Endodermal cell (in vitro differentiated cells): ENCODE measurements at places on chromosomes 12 and 14. TPM values are rescaled to one million over a fixed set of nuclear protein-coding genes. Genes with fewer than 3 reads are reported as not detected.
A peak's percentile ranks its signal among the peaks of the same experiment; 100 is the strongest.

GRCh38 chr14:101442451-101442850, 118.8 kb upstream of the DIO3 start:
- H3K36me3 ChIP-seq = no peaks in the 10 kb centered on the region
- H3K4me3 ChIP-seq = no peak overlapping the region
- H3K27ac ChIP-seq = no peak overlapping the region
- H3K4me1 ChIP-seq = no peaks in the 10 kb centered on the region

Gene ATL1
- 1.7 to 1.9 TPM (median 1.7 TPM) in 3 replicates for total RNA-seq

DNA sequence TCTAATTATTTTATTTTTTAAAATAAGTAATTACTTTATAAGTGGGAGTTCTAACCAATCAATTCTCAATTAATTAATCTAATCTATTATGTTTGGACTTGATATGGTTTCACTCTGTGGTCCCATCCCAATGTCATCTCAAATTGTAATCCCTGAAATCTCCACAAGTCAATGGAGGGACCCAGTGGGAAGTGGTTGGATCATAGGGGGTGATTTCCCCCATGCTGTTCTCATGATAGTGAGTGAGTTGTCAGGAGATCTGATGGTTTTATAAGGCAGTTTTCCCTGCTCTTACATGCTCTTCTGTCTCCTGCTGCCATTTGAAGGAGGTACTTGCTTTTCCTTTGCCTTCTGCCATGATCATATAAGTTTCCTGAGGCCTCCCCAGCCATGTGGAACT, 836.1 kb downstream of the GALC start:
- H3K4me3 ChIP-seq = no peak overlapping the region
- no peaks in the 10 kb centered on the region for H3K27me3 ChIP-seq
- no peaks in the 10 kb centered on the region for H3K36me3 ChIP-seq
- H3K4me1 ChIP-seq = peaks cover 16% of the 10 kb centered on the region
- DNase-seq = peak; percentile 66
- H3K27ac ChIP-seq = no peak overlapping the region

DNA sequence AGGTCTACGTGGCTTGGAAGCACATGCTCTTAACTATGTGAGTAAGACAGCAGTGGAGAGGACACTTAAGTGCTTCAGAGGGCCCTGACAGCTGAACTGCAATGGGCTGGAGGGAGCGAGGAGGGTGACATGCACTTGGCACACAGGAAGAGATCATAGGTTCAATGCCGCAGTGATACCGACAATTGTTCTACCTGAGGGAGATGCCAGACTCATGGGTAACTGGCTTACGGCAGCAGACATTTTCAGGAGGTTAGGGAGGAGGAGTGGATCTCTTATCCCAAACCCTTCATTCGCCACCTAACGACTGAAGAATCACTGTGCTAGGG, 68.4 kb downstream of the NTF3 start:
- no peak overlapping the region for H3K4me3 ChIP-seq
- DNase-seq = no peak
- H3K27ac ChIP-seq = no peak overlapping the region
- peaks cover 25% of the 10 kb centered on the region for H3K27me3 ChIP-seq
- H3K36me3 ChIP-seq = no peaks in the 10 kb centered on the region

GRCh38 chr12:121318121-121318520, 21.6 kb upstream of the CAMKK2 start:
- peaks cover 57% of the 10 kb centered on the region for H3K36me3 ChIP-seq
- no peak overlapping the region for H3K4me3 ChIP-seq
- no peak overlapping the region for H3K27ac ChIP-seq

DNA sequence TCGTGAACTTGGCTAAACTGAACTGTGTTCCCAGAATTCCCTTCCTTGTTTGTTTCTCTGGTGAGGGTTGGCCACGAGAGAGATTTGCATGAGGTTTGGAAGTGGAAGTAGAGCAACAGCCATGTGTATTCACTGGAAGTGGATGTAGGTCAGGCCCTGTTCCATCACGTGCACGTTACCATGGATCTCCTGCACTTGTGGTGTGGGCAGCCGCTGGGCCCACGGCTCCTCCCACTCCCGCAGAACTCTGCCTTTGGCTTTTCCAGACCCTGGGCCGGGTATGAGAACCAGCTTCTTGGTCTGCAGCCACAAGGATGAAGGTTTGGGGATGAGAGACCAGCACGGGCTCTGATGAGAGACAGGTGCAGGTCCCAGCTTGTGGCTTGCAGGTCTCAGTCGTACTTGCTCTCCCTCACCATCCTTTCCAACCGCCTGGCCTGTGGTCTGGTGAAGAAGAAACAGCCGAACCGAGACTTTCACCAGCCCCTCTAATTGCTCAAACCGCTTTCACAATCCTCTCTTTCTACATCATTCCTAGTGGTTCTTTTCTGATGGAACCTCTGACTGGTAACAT, 94.9 kb downstream of the DUSP16 start:
- DNase-seq = no peak
- H3K27ac ChIP-seq = no peak overlapping the region
- no peaks in the 10 kb centered on the region for H3K36me3 ChIP-seq

DNA sequence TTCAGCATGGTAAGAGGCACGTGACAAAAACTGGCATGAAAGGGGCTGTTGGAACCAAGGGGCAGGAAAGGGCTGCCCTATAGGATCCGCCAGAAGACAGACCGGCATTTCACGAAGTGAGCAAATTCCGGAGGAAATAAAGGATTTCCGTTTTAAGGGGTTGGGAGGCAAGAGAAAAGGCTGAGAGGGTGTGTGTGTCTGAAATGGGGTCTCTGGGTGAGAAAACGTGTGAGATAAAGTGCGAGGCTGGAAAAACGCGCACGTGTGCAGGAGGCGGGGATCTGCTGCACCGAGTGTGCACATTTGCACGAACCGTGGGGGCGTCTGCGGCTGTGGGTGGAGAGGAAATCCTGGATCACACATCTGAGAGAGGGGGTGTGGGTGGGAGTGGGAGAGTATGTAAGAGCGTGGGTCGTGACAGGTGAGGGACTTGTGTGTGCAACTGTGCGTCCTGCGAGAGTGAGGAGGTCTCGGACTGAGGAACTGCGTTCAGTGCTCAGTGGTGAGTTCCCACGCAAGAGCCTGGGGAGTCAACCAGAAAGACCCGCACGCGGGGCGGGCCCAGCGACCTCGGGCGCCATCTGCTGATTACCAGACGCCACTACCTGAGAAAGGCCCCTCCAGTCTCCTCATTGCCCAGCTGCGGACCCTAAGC, 37.0 kb upstream of the P2RX7 start:
- peaks cover 8% of the 10 kb centered on the region for H3K27me3 ChIP-seq
- DNase-seq = peak; percentile 94
- no peak overlapping the region for H3K4me3 ChIP-seq
- no peaks in the 10 kb centered on the region for H3K4me1 ChIP-seq
- no peaks in the 10 kb centered on the region for H3K36me3 ChIP-seq
- H3K27ac ChIP-seq = no peak overlapping the region

Gene TSFM
- total RNA-seq = 37.4 and 39.9 TPM in 2 replicates

- no peaks in the 10 kb centered on the region for H3K4me1 ChIP-seq
- H3K36me3 ChIP-seq = no peaks in the 10 kb centered on the region
- peak overlapping the region; percentile 68 for H3K27ac ChIP-seq
- no peaks in the 10 kb centered on the region for H3K27me3 ChIP-seq
- peak; percentile 72 for DNase-seq
Measured at GRCh38 chr12:113684053-113684907, 212.6 kb upstream of the LHX5 start.

GRCh38 chr14:95645389-95645996, 40.7 kb upstream of the TCL1B start:
- no peak overlapping the region for H3K4me3 ChIP-seq
- H3K4me1 ChIP-seq = no peaks in the 10 kb centered on the region
- H3K27ac ChIP-seq = no peak overlapping the region
- H3K36me3 ChIP-seq = no peaks in the 10 kb centered on the region
- no peak for DNase-seq
- peaks cover 55% of the 10 kb centered on the region for H3K27me3 ChIP-seq

DNA sequence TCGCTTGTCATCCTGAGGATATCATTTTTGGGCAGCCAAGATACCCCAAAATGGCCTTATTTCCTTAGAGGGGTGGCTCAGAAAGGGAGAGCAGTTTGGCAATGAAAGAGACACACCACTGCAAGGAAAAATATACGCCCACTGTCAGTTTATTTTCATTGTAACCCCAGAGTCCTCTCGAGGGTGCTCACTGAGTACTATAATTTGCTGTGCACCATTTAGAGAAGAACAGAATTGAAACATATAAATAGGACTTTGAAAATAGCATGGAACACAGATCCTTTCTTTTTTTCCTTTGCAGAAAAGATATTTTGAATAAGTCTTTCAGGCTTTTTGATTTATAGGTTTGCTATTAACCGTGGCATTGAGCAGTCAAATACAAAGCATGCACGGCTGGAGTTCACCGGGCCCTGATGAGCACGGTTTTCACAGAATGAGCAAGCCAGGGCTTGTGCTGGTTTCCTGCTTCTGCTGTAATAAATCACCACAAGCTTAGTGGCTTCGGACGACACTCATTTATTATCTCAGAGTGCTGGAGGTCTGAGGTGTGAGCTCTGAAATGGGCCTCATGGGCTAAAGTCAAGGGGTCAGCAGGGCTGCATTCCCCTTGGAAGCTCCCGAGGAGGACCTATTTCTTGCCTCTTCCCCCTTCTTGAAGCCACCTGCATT, 152.3 kb downstream of the ZNF664 start:
- H3K4me3 ChIP-seq = no peak overlapping the region
- peaks cover 2% of the 10 kb centered on the region for H3K4me1 ChIP-seq
- H3K36me3 ChIP-seq = no peaks in the 10 kb centered on the region
- no peaks in the 10 kb centered on the region for H3K27me3 ChIP-seq

DNA sequence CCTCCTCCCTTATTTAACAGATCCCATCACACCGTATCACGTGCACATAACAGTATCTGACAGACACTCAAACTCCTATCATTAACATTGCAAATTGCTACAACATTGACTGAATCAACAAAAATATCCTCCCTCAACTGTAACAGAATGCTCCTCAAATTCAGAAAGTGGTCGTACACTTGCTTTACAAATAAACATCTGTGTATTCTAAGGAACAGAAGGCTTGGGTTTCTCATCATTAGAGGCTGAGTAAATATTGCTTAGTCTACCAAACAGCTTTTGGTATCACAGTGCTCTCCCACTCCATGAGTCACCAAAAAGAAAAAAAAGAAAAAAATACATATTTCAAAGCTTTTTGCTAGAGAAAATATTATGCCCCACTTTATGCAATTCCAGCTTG, 23.9 kb downstream of the FERMT2 start:
- H3K27ac ChIP-seq = no peak overlapping the region
- no peak overlapping the region for H3K4me3 ChIP-seq
- no peak for DNase-seq

DNA sequence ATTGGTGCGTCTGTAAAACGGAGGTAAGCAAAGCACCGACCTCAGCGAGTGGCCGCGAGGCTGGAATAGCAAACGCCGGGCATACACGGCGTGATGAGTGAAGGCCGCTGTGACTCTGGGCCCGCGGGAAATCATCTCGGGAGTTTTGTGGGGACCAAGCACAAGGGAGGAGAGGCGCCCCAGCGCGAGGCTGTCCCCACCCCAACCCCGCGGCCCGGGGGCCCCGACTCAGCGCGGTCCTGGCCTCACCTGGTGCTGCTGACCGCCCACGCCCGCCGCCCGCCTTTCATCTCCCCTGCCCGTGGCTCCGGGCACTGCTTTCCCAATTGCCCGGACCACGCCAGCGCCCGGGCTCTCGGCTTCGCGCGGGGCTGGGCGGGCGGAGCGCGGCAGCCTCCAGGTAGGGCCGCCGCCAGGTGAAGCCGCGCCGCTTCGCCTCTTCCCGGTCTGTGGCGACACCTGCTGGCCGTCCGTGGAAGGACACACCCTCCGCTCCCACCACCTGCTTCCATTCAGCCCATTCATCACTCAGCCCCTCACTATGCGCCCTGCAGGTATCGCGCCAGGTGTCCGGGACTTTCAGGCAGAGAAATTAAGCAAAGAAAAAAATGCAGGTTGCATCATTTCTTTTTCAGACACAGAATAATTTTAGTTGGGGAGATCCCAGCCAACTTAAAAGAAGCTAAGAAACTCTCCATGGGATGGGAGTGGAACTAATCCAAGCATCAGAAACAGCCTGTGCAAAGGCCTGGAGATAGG, 360.4 kb downstream of the MED13L start:
- DNase-seq = peak; percentile 98
- H3K4me1 ChIP-seq = no peaks in the 10 kb centered on the region
- H3K27me3 ChIP-seq = peaks cover 59% of the 10 kb centered on the region
- no peaks in the 10 kb centered on the region for H3K36me3 ChIP-seq
- peak overlapping the region; percentile 65 for H3K4me3 ChIP-seq

Gene NFYB
- total RNA-seq = 31.3 to 36.3 TPM (median 33.0 TPM) in 3 replicates

DNA sequence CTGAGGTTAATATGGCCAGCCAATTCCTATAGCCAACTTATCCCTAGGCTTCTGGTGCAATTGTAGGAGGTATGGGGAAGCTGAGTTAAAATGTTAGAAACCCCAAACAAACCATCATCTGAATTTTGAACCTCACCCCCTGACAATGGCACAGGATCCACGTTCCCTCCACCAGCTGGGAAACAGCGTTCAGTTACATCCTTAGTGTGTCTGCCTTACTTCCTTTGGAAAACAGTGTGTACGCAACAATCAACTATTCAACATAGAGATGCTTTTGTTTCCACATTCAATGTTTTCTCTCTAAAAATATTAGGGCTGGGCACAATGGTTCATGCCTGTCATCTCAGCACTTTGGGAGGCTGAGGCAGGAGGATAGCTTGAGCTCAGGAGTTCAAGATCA, 203.4 kb downstream of the TTC7B start:
- H3K4me1 ChIP-seq = peaks cover 30% of the 10 kb centered on the region
- H3K27me3 ChIP-seq = no peaks in the 10 kb centered on the region

DNA sequence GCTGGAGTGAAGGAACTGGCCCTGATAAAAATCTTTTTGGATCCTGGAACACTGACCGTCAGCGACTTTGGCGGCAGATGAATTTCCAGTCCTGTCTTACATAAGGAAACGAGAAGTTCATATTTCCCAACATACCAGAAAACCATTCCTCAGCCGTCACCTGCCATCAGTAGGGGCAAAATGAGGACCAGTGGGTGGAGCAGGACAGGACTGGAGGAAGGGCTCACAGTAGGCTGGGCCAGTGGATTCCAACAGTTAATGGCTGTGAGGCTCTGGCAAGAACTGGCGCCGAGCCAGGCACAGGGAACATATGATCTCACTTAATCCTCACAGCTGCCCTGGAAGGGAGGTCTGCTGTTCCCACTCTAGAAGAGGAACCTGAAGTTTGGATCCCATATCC, 67.2 kb upstream of the FAM181A start:
- DNase-seq = no peak
- peaks cover 4% of the 10 kb centered on the region for H3K4me1 ChIP-seq
- H3K36me3 ChIP-seq = no peaks in the 10 kb centered on the region
- H3K27ac ChIP-seq = no peak overlapping the region
- no peak overlapping the region for H3K4me3 ChIP-seq

Gene KLRD1
- 0.11 and 0.59 TPM in 2 replicates for total RNA-seq

- no peaks in the 10 kb centered on the region for H3K27me3 ChIP-seq
- no peaks in the 10 kb centered on the region for H3K36me3 ChIP-seq
- H3K27ac ChIP-seq = no peak overlapping the region
- no peak for DNase-seq
Measured at GRCh38 chr14:72284176-72284575, 351.9 kb downstream of the RGS6 start.
